CD4-positive, alpha-beta memory T cell (primary cell): ENCODE measurements at places on chromosomes 7 and 10.

DNA sequence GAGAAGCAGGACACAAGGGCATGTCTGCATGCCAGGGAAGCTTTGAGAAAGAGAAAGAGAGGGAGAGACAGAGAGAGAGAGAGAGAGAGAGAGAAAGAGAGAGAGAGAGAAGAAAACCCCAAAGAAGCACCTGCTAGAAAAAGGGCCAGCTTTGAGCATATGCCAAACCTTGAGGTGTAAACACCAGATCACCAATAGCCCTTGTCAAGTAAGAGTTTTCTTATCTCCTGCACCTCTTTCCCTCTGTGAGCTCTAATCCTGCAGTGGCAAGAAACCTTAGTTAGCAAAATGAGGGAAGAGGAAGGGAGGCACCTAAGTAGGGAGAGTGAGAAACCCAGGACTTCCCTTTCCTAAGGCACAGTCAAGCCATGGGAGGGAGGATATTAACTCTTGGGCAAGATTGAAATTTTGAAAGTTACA, 11.3 kb upstream of the TRDMT1 start:
- DNase-seq: no peak

- DNase-seq: no peak
Observed at GRCh38 chr7:16135658-16136057, 285.7 kb downstream of the CRPPA start.

GRCh38 chr10:109838592-109839244, 84.6 kb downstream of the XPNPEP1 start:
- DNase-seq: no peak

DNA sequence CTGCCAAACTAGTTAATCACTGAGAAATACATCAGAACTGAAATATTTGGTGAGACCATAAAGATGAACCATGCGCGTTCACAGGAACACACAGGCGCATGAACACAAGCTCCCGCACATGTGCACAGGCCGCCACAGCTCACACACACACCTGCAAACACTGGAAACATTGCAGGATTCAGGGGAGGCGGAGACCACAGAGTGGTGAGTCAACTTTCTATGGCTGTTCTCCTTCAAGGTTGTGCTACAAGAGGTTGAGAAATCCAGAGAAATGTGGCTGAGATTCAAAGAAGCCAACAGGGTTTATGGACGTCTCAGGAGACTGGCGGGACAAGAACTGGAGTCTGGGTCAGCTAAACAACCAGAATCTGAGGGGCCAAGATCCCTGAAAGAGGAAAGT, 17.8 kb downstream of the ESYT2 start:
- DNase-seq: peak; percentile 79

DNA sequence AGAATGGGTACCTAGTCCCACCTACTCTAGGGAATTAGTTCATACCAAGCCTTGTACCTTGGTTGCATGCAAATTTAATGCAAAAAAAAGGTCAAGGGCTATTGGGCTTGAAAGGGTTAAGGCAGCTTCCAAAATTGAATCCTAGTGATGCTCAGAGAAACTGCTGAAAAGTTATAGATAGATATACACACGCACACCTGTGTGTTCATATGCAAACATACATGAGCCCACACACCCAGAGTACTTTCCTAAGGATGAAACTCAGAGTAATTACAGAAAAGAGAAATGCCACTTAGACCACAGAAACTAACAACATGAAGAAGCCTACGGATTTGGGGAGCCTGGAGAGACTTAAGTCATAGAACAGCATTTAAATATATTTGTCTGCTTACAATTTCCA, 1.5 kb downstream of the SLC25A13 start:
- DNase-seq: no peak

- DNase-seq: no peak
Observed at GRCh38 chr10:84098667-84099066, 40.6 kb upstream of the GHITM start.

DNA sequence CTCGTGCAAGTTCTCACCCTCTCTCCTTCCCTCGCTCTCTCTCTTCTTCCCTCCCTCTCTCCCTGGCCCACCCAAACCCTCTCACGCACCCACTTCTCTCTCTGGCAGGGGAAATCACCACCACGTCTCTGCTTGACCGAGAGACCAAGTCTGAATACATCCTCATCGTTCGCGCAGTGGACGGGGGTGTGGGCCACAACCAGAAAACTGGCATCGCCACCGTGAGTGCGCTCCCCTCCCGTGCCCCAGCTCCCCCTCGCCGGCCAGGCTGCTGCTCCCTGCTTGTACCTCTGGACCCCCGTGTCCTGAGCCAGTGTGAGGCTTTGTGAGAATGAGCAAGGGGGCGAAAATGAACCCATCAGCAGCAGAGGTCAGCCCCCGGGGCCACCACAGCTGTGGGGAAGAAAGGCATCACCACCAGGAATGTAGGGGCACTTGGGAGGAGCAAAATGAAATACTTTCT, 25.5 kb downstream of the C10orf105 start:
- DNase-seq: no peak

GRCh38 chr10:5014936-5015335, 11.3 kb upstream of the AKR1C2 start:
- no peak for DNase-seq

- DNase-seq: no peak
Observed at GRCh38 chr7:69857014-69857413, 258.7 kb downstream of the AUTS2 start.

DNA sequence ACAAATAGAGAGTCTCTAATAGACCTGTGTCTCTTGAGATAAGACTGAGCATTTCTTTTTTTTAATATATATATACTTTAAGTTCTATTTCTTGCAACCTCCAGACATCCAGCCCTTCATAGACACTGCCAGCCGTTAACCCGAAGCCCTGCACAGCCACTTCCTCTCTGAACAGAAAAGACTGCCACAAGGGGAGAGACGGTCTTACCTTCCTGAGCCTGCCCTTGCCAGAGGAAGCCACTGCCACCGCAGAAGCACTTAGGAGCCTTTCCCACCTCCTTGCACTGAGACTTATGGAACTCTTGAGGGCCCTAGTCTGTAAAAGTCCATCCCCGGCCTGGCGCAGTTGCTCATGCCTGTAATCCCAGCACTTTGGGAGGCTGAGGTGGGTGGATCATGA, 31.8 kb upstream of the PRSS1 start:
- no peak for DNase-seq

- DNase-seq: no peak
Observed at GRCh38 chr7:97313900-97314299, 196.4 kb downstream of the SDHAF3 start.

DNA sequence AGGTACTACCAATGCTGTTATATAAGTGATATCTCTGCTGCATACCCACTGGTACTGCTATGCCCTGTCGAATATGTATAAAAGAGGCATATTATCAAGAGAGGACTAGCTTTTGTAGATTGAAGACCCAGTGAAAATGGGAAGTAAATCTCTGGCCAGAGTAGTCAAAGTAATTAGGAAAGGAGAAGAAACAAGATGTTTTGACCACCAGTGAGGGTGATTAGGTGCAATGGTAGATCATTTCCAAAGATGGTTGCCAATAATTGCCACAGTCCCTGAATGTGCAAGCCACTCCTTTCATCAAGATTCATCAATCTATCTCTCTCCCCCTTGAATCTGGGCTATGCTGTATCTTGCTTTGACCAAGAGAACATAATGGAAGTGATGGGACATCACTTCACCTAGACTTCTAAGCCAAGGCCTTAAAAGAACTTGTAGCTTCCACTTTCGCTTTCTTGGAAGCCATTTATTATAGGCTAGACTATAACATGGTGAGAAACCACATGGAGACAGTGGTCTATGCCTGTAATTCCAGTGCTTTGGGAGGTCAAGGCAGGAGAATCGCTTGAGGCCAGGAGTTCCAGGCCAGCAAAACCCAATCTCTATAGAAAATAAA, 52.6 kb upstream of the ST8SIA6 start:
- DNase-seq: no peak

GRCh38 chr7:101910991-101911799, 93.8 kb downstream of the CUX1 start:
- DNase-seq: no peak

DNA sequence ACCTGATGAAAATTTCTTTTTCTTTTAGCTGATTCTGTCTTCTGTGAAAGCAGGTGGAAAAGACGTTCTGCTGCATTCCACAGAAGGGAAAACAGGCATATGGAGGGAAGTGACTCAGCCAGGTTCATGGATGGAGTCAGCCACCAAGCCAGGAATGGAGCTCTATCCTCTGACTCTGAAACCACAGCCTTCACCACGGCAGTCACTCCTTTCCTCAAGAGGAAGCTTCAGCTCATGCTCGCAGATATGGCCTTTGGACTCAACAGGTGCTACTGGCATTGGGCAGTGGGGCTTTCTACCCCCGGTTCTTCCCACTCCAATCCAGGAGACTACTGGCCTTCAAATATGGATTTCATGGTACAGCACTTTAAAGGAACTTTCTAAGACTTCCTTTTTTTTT, 11.5 kb upstream of the PLAU start:
- no peak for DNase-seq

DNA sequence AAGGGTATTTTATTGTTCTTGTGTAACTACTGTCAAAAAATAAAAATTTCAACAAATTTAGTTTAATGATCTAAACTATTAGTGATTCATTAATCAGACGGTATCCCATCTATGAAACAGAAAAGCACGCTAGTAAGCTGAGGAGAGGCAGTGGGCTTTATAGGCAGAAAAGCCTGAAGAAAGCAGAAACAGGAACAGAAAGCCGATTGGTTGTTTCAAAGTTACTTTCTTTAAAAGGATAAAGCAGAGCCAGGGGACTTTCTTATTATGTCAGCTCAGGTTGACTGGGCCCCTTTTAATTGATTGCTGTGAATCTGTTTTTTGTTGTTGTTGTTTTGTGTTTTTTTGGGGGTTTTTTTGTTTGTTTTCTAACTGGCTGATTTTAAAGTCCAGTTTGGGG, 105.5 kb downstream of the TES start:
- DNase-seq: no peak

DNA sequence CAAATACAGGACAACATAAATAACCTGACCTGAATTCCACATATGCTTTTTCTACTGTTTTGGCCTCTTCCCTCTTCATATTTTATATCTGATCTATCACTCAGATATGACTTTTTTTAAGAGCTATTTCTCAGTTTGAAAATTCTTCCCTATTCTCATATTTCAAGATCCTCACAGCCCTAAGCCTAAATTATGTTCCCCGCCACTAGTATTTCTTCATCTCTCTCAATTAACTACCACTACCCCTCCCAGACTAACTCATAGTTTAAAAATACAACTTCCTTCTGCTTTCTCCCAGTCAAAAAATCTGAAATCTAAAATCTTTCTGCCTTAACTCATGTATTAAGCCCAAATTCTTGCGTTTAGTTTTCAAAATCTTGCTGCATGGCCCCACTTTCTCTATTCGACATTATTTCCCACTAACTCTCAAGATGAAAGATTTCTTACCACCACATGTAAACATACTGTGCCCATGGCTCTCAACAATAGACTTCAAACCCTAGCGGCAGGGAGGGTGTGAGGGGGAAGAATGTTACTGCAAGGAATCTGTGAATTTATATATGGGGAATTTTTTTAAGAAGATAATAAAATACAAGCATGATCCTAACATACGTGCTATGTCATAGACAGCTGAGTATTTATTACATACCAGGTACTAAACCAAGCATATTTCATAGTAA, 64.6 kb downstream of the TFEC start:
- no peak for DNase-seq

DNA sequence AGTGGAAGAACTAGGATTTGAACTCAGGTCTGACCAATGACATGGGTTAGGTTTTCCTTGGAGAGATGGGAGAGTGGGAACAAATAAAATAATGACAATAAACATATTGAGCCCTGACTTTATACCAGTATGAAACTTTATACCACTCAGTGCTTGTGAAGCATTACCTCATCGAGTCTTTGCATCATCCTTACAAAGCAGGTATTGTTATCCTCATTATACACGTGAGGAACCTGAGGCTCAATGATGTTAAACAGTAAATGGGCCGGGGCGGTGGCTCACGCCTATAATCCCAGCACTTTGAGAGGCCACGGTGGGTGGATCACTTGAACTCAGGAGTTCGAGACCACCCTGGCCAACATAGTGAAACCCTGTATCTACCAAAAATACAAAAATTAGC, 47.7 kb downstream of the HHEX start:
- no peak for DNase-seq

DNA sequence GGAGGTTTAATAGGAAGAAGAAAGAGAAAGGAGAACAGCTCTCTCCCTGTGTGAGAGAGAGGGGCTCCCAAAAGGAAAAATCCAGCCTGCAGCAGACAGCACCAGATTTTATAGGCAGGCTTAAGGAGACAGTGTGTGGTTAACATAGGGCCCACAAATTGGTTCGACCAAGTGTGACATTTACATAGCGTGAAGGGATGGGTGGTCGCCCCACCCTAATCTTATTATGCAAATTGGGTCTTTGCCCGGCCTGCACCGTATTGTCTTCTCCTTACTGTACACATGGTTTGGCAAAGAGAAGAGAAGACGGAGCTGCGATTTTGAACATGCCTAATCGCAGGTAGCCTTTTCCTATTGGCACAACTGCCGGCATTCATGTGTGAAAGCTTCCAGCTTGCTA, 756.3 kb downstream of the NXPH1 start:
- no peak for DNase-seq

DNA sequence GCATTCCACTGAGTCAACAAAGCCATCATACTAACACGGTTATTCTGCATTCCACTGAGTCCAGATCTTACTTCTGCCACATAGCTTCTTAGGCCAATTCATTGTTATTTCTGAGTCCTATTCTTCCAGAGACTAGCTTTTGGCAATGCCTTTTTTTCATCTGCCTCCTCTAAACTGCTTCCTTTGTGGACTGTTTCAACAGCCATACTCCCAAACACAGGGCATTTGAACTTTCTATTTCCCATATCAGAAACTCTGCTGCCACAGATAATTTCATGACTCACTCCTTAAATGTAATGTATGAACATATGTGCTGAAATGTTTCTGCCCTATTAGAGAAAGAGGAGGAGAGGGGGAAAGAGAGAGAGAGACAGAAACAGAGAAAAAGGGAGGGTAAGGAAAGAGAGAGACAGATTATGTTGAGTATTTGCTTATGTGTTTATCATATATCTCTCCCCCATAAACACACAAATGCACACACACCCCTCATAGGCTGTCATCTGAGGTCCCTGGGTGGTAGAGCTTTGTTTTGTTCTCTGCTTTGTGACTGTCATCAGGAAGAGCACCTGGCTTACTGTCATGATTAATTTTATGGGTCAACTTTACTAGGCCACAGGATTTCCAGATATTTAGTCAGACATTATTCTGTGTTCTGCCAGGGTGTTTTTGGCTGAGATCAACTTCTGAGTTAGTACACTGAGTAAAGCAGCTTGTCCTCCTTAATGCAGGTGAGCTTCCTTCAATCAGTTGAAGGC, 308.0 kb upstream of the KCND2 start:
- DNase-seq: no peak

DNA sequence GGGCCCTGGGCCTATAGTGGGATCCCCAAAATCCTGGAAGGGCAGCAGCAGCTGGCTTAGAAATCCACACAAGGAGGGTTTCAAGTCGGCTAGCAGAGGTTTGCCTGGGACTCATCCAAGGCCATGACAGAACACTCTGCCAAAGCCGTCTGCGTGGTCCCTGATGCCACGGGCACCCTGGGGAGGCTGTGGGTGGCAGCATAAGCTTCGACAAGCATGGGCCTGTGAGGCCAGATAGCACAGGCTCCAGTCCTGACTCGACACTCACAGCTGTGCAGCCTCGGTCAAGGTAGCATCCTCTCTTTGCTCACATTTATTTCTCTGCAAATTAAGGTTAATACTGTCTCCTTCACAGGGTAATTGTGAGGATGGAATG, 138.3 kb downstream of the JCAD start:
- no peak for DNase-seq

- no peak for DNase-seq
Observed at GRCh38 chr10:557792-558328, 131.6 kb downstream of the DIP2C start.

- DNase-seq: peak; percentile 63
Observed at GRCh38 chr7:96837593-96837992, 127.9 kb upstream of the SEM1 start.

GRCh38 chr10:60367024-60367423, 22.7 kb downstream of the ANK3 start:
- DNase-seq: no peak
